ENCODE measurements at places on chromosomes 13 and 19.

GRCh38 chr19:38734426-38735256 lies 9.6 kb downstream of the CAPN12 start:
- no peak for DNase-seq

DNA sequence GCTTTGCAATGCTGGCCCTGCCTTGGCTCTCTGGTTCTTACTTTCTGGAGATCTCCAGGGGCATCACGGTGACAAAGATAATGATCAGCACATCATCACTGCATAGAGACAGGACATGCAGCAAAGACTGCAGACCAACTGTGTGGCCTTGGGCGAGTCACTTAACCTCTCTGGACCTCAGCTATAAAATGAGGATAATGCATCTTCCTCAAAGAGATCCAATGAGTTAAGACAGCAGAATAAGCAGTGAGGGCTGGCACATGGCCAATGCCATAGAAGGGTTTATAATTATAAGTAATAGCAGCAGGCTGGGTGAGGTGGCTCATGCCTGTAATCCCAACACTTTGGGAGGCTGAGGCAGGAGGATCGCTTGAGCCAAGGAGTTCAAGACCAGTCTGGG lies 2.4 kb downstream of the MAG start:
- no peak for DNase-seq

GRCh38 chr13:74768521-74769085 lies 634.4 kb upstream of the KLF12 start:
- no peak for DNase-seq

DNA sequence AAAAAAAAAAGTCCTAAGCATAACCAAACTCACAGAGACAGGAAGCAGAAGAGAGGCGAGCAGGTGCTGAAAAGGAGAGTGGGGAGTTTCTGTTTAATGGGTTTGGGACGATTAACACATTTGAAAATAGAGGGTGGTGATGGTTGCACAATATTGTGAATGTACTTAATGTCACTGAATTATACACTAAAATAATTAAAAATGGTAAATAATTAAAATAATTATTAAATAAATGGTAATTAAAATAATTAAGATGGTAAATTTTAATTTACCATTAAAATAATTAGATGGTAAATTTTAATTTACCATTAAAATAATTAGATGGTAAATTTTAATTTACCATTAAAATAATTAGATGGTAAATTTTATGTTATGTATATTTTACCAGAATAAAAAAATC lies 74.8 kb upstream of the XPO4 start:
- DNase-seq = no peak

GRCh38 chr19:39838569-39838968 lies 4.6 kb upstream of the DYRK1B start:
- no peak for DNase-seq

GRCh38 chr19:940591-941291 lies 14.9 kb downstream of the ARID3A start:
- DNase-seq = no peak

DNA sequence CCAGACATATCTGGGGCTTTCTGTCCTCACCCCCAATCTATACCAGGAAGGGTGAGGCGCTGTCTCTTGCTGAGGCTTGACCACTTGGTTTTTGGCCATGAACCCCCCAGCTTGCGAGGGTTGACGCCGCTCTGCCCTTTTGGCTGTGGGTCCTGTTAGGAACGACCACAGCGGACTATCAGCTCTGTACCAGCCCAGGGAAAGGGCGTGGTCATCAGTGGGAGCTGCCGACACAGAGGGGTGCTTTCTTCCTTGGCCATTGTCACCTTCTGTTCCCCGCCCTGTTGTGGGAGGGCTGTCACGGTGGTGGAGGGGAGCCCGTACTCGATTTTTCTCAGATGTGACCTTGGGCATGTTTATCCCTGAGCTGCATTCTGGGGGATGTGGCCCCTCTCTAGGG lies 5.7 kb downstream of the DCAF15 start:
- DNase-seq = no peak

DNA sequence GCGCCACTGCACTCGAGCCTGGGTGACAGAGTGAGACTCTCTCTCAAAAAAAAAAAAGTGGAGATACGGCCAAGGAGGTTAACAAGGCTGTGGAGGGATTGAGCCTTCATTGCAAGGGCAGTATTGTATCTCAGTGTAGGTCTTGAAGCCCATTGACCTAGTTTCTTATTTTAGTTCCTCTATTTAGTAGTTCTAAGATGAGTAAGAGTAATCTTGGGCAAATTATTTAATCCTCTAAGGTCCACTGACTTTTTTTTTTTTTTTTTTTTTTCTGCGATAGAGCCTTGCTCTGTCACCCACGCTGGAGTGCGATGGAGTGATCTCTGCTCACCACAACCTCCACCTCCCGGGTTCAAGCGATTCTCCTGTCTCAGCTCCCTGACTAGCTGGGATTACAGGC lies 14.3 kb upstream of the ILF3 start:
- DNase-seq = peak; percentile 81

DNA sequence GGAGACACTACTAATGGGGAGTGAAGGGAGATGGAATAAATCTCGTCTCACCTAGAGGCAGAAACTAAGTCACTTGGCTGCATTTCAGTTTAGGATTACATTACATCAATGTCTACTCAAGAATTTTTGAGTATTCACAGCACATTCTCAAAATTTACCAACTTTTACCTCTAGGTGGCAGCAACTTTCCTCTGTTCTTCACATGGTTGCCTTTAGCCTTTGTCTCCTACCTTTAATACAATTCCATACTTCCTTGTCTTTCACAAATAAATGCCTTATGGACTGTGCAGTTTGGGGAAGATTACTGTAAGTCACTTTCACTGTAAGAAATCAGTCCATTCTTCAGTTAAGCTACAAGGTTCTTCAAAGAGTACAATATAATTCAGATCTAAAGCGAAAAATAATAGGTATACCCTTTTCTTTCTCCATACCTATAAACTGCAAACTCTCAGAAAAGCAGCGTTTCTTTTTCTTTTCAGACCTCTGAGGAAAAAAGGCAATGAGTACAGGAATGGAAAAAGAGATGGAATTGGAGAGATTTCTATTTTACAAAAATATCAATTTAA lies 379.4 kb downstream of the KLF12 start:
- peak; percentile 10 for DNase-seq

DNA sequence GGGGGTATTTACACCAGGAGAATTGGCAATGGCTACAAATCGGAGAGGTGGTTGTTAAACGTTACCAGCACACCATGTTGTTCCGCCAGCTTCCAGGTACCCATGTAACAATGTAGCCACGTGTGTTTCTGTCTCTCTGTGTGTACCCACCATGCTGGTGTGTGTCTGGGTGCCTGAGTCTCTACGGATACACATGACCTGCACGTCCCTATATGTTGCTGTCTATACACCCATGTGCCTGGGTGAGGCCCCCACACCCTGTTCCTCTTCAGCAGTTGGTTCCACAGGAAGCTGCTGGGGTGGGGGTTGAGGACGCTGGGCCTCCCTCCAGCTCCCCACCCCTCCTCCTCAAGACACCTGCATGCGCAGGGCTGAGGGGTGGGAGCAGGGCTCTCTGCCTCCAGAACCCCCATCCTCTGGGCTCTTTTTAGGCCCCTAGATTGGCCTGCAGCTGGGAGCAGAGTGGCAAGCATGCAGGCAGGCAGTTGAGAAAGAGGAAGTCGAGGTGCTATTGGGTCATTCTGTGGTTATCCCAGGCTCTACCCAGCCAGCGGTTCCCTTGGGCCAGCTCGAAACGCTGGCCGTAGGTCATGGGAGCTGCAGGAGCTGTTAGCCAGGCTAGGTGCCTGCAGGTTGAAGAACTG lies at the start of gene ARHGEF18:
Gene ARHGEF18, plus strand, starts transcription at position 351 of the 644 bp plus-strand sequence. CDS start 13,954 bp downstream, outside the sequence.
- peak; percentile 77 for DNase-seq

DNA sequence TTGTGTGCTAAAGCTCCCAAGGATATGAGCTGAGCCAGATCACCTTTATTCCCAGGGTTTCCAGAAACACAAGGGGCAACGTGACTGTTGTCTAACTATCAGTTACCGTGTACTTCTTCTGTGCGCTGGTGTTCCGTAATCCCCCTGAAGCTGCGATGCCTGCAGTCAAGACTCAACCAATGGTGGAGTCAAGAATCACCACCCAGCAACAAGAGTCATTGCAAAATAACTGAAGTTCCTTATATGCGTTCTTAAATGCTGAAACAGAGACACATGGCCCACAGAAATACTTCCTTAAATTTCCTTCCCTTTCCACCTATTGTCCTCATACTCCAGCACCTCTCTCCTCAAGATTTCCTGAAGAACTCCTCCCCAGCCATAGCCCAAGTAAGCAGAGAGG lies 200.2 kb downstream of the KATNAL1 start:
- DNase-seq = peak; percentile 93

GRCh38 chr13:103188713-103189326 lies 122.6 kb upstream of the SLC10A2 start:
- DNase-seq = peak; percentile 2

DNA sequence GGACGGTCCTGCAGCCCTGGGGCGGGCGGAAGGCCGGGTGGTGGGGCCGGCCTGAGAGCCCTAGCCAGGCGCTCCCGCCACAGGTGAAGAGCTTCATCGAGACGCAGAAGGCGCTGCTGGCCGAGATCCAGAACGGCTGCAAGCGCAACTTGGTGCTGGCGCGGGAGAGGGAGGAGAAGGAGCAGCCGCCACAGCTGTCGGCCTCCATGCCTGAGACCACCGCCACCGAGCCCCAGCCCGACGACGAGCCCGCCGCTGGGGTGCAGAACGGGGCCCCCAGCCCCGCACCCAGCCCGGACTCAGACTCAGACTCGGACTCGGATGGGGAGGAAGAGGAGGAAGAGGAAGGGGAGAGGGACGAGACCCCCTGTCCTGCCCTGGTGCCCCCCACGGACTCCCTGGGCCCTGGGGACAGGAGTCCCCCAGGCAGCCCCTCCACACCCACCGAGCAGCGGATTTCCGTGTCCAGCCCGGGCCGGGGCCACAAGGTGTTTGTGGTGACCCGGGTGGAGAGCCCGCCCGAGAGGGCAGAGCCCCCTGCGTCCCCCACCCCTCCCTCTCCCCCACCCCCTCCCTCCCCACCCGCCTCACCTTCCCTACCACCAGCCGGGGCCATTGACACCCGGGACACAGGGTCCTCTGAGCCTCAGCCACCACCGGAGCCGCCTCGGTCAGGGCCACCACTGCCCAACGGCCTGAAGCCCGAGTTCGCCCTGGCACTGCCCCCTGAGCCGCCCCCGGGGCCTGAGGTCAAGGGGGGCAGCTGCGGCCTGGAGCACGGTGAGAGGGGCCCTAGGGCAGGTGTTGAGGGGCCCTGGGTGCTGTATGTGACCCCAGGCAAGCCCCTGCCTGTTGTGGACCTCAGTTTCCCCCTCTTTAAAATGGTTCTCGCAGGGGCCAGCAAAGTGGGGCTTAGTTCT lies 15.3 kb downstream of the NKPD1 start:
- DNase-seq = no peak

DNA sequence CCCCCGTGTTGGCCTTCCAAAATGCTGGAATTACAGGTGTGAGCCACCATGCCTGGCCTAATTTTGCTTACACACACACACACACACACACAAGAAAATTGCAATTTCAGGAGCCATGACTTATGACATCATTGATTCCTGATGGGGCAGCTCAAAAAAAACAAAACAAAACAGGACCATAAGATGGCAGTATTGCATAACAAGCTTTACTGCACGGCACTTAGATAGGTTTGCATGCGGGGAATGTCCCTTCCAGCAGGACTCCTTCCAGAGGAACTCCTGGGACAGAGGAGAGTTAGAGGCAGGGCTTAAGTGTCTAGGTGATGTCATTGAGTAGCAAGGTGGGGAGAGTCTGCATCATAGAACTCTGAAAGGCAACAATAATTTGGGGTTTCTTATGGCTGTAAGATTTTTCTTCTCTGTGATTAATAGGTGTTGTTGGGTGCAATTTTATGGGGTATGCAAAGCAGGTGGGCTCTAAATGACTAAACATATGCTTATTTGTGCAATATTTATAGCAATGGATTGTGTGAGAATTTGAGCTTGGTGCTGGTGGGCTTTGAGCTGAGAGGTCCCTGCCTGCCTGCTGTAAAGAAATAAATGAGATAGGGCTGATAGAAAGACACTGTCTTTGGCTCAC lies 9.0 kb upstream of the ACSBG2 start:
- peak; percentile 82 for DNase-seq

DNA sequence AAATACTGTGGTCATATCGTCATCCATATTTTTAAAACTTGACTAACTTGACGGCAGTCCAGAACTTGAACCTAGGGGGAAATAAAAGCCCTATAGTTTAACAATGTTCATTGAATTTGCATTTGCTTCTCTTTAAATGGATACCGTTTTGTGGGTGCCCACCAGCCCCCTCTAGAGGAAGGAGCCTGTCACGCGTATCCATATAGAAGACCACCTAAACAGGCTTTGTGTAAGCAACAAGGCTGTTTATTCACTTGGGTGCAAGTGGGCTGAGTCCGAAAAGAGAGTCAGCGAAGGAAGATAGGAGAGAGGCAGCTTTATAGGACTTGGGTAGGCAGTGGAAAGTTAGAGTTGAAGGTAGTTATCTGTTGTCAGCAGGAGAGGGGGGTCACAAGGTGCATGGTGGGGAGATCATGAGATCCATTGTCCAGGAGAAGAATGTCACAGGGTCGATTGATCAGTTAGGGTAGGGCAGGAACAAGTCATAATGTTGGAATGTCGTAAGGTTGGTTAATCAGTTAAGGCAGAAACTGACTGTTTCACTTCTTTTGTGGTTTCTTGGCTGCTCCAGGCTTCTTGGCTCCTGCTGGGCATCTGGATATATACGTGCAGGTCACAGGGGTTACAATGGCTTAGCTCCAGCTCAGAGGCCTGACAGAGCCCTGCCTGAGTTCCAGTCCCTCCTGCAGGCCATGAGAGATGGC lies 42.5 kb upstream of the ANKRD10 start:
- no peak for DNase-seq

- DNase-seq = no peak
Observed at GRCh38 chr19:44757735-44758505, 9.4 kb downstream of the BCL3 start.

- no peak for DNase-seq
Observed at GRCh38 chr13:41601718-41602445, 144.5 kb downstream of the RGCC start.

DNA sequence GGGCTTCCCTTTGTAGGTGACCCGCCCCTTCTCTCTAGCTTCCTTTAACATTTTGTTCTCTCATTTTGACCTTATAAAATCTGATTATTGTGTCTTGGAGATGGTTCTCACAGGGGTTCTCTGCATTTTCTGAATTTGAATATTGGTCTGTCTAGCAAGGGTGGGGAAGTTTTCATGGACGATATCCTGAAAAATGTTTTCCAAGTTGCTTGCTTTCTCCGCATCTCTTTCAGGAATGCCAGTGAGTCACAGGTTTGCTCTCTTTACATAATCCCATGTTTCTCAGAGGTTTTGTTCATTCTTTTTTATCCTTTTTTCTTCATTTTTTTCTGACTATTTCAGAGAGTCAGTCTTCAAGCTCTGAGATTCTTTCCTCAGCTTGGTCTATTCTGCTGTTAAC lies 53.6 kb downstream of the POSTN start:
- no peak for DNase-seq

- peak; percentile 38 for DNase-seq
Observed at GRCh38 chr13:36421447-36421846, 10.8 kb upstream of the CCNA1 start.

DNA sequence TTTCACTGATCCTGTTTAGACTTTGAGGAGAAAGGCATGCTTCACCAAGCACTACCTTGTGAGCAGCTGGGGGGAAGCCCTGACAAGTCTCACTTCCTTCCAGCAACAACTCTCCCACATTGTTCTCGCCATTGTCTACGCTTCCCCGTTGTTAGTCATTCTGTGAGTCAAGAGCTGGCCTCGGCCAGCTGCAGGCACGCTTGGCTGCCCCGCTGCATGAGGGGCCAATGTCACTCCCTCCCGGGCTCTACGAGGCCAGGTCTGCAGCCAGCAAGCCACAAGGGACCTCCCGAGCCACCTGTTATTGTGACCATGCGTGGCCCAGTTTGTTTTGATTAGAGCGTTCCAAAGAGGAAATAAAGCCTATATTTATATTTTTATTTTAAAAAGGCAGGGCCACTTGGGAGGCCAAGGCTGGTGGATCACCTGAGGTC lies 220.9 kb downstream of the FOXO1 start:
- peak; percentile 87 for DNase-seq

All from inflammatory macrophage treated with lipopolysaccharide for 1 hour (primary cell).